ENCODE measurements at places on chromosomes 7 and 10.

DNA sequence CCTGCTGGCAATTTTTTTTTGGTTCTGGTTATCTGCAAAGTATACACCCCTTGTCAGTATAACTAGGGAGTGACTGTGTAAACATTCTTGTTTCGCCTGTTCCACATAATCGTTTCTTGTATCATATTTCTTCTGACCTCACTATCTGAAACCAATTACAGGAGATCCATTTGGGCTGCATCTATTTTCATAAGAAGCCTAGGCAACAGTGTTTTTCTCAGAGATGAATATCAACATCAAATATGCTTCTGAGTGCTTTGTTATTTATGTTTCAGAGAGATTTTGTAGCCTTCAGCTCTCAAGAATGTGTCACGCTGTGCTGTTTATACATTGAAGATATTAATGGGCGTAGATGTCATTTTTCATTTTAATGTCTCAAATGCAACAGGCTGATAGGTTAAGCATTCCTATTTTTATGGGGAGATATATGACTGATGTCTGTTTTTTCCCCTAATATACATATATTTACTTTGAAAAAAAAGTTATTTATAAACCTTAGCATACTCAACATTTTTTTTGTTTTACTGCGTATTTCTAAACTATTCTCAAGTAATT is 115.5 kb downstream of the FOXP2 start:
- H3K4me3 ChIP-seq: no peak overlapping the region
- H3K4me1 ChIP-seq: no peaks in the 10 kb centered on the region
- no peak overlapping the region for H3K27ac ChIP-seq
- no peaks in the 10 kb centered on the region for H3K27me3 ChIP-seq
- no peak for DNase-seq

DNA sequence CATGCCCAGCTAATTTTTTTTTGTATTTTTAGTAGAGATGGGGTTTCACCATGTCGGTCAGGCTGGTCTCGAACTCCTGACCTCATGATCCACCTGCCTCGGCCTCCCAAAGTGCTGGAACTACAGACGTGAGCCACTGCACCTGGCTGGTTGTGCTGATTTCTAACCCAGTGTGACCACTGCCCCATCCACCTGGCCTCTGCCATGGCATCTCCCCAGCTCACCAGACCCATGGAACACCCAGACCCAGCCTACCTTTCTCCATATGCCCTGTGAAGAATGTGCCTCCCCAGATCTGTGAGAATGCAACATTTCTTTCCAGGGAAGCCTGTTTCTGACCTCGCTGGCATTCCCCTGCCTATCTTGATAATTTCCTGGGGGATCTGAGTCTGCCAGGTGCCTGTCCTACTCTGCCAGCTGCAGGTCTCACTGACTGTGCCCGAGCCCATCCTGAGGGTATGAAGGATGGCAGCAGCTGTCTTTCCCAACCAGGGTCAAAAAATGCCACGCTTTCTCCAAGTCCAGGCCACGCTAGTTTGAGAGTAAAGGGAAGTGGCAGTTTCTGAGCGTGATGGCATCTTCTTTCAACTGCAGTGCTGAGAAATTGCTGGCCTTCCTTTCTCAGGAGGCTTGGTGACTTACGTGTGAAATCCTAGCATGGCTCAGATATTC is 324.4 kb upstream of the ZNF32 start:
- H3K27me3 ChIP-seq: peaks cover 4% of the 10 kb centered on the region
- no peak for DNase-seq
- no peak overlapping the region for H3K27ac ChIP-seq
- no peaks in the 10 kb centered on the region for H3K4me1 ChIP-seq
- no peak overlapping the region for H3K4me3 ChIP-seq

DNA sequence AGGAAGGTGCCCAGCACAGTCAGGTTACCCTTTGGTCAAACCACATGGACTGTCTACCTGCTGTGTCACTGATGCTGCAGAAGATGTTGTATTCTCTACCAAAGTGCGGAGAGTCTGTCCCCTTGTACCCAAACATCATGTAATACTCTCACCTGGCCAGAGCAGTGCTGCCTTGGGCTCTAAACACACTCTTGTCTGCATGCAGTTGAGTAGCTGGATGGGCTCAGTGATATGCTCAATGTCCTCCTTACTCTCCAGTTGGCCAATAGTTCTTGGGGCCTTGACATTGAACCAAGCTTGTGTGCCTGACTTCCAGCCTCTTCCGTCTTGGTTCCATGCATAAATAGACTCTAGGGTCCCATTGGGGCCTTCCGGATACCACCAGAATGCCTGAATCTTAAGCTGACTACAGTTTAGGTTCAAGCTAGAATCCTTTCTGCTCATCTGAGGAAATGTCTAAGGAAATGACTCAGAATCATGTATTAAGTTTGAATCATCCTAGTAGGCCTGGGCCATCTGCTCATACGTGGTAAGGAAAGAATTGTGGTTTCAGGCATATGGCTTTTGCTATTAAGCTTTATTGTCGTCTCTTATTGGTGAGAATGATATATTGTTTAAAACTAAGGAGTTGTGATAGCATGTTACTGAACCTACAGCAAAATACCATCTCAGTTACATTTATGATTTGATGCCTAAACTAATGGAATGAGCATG is 118.0 kb downstream of the OTUD1 start:
- no peak overlapping the region for H3K4me3 ChIP-seq
- no peaks in the 10 kb centered on the region for H3K36me3 ChIP-seq
- peak; percentile 31 for DNase-seq
- H3K27ac ChIP-seq: peak overlapping the region; percentile 48
- no peaks in the 10 kb centered on the region for H3K27me3 ChIP-seq

GRCh38 chr10:72107325-72108003 is 19.1 kb upstream of the SPOCK2 start:
- H3K27ac ChIP-seq: peak overlapping the region; percentile 93
- no peaks in the 10 kb centered on the region for H3K27me3 ChIP-seq
- H3K4me3 ChIP-seq: peak overlapping the region; percentile 71
- H3K36me3 ChIP-seq: peaks cover 41% of the 10 kb centered on the region
- no peak for DNase-seq

GRCh38 chr7:154427533-154427932 is 375.3 kb downstream of the DPP6 start:
- DNase-seq: no peak
- H3K36me3 ChIP-seq: no peaks in the 10 kb centered on the region
- no peaks in the 10 kb centered on the region for H3K4me1 ChIP-seq
- no peaks in the 10 kb centered on the region for H3K27me3 ChIP-seq
- no peak overlapping the region for H3K27ac ChIP-seq

- peaks cover 12% of the 10 kb centered on the region for H3K4me1 ChIP-seq
- no peaks in the 10 kb centered on the region for H3K36me3 ChIP-seq
- peaks cover 45% of the 10 kb centered on the region for H3K27me3 ChIP-seq
These were observed 100.7 kb upstream of the TMEM106B start for GRCh38 chr7:12110425-12110824.

DNA sequence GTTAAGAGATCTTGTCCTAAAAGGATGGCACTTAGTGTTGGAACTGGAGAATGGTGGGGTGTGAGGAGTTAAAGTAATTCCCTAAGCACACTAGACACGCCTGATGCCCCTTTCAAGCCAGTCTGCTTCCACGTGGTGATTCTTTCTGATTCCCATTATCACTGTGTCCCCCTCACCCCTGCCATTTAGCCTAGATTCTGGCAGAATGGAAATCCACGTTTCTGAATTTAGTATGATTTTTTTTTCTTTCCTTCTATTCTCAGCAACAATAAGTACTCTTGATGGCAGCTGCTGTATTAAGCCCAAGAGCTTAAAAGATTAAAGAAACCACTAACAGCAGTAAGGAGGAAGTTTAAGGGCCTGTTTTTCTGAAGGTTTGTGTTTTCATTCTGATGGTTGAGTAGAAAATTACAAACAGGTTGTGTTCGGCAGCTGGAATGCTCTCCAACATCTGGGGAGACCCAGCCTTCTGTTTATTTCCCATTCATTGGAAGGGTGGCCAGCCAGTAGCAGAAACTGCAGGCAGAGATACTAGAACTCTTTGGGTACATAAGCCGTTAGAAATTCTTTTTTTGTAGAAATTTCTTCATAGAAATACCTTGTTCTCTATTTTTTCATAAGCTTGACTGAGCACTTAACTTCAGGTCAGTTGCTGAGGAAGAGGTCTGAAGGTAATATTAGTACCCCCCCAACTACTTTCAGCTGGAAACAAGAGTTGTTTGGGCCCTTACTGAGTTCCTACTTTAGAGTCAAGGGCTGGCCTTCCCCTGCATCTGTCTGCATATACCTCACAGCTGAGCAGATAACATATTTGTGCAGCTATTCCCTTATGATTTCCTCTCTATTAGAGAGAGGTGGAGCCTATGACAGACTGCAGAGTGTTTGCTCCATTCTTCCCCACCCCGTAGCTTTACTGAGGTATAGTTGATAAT is 355.1 kb downstream of the AUTS2 start:
- H3K36me3 ChIP-seq: no peaks in the 10 kb centered on the region
- H3K4me1 ChIP-seq: peaks cover 7% of the 10 kb centered on the region
- no peak overlapping the region for H3K4me3 ChIP-seq

DNA sequence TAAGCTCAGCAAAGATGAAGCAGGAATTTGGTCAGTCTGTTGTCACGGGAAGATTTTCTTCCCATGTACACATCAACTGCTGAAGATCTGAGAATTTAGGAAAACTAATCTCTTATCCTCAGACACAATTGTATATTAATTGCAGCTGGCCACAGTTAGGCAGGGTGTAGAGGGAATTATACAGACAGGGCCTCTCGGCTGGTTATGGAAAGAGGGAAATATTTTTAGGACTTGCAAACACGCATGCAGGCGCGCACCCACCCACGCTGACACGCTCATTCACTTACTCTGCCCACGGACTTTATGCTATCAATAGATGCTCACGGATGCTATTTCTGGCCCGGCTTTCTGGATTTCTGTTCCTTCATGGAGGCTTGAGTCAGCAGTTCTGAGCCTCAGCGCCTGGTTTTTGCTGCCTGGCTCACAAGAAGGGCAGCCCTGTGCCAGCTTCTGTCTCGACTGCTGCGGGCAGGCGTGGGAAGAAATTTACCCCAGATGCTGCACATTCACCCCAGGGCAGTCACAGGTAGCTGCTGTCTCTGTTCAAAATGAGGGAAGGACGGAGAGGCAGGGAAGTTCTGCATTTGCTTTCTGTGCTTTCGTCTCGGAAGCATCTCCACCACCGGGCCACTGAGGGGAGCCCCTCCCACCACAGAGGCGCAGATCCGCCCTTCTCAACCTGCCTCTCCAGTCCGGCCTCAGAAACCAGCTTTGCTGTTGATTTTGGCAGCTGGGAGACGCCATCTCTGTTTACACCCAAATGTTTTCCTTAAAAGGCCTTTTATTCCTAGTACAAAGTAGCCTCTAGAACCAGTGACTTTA is 116.3 kb upstream of the BTBD16 start:
- H3K27me3 ChIP-seq: peaks cover 23% of the 10 kb centered on the region
- H3K4me1 ChIP-seq: no peaks in the 10 kb centered on the region
- H3K4me3 ChIP-seq: no peak overlapping the region
- H3K27ac ChIP-seq: no peak overlapping the region

- H3K4me3 ChIP-seq: no peak overlapping the region
- no peak for DNase-seq
- H3K36me3 ChIP-seq: no peaks in the 10 kb centered on the region
- no peaks in the 10 kb centered on the region for H3K27me3 ChIP-seq
These were observed 14.8 kb upstream of the ANKRD1 start for GRCh38 chr10:90935581-90936275.

Measured in activated T-cell treated with anti-CD3 and anti-CD28 coated beads, Interleukin-2, amount 50 U/mL, for 24 hours (primary cell).